Activated CD4-positive, alpha-beta memory T cell treated with anti-CD3 and anti-CD28 coated beads for 36 hours (primary cell): ENCODE measurements at places on chromosomes 3 and 15. TPM values are rescaled to one million over a fixed set of nuclear protein-coding genes. Genes with fewer than 3 reads are reported as not detected.

GRCh38 chr3:123400169-123400568, 48.7 kb downstream of the ADCY5 start:
- no peak overlapping the region for H3K27ac ChIP-seq
- DNase-seq: no peak
- H3K4me1 ChIP-seq: no peaks in the 10 kb centered on the region
- H3K27me3 ChIP-seq: peaks cover 8% of the 10 kb centered on the region

- H3K27ac ChIP-seq: no peak overlapping the region
- H3K36me3 ChIP-seq: no peaks in the 10 kb centered on the region
- DNase-seq: no peak
- peaks cover 10% of the 10 kb centered on the region for H3K27me3 ChIP-seq
- H3K4me3 ChIP-seq: no peak overlapping the region
- H3K4me1 ChIP-seq: no peaks in the 10 kb centered on the region
Measured at GRCh38 chr3:11932636-11933035, 71.6 kb upstream of the SYN2 start.

DNA sequence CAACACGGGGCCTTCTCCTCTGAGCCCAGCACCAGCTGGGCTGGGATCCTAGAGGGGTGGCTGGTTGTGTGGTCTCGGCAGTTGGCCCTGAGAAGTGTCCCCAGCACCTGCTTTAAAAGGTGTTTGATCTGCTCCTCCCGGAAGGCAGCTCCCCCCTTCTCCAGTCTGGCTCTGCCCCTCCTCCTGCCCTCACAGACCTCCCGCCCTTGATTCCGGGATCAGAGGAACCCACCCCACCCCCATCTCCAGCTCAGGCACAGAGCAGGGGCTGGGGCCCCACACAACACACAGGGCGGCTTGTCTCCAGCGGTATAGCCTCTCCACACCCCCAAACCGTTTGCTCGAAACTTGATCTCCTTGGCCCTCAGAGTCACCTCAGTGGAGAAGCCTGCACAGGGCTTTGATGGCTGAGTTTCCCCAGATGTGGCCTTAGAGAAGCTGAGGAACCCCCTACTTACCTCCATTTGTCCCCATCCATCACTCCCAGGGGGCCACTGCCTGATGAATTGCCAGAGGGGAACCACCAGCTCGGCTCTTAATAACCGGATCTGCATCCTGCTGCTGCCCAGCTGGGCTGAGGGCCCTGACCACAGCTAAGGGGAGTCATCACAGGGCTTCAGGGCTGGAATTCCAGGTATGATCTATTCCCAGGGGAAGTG, 6.4 kb upstream of the STRA6 start:
- H3K4me1 ChIP-seq: no peaks in the 10 kb centered on the region
- H3K27ac ChIP-seq: no peak overlapping the region
- peaks cover 6% of the 10 kb centered on the region for H3K27me3 ChIP-seq

DNA sequence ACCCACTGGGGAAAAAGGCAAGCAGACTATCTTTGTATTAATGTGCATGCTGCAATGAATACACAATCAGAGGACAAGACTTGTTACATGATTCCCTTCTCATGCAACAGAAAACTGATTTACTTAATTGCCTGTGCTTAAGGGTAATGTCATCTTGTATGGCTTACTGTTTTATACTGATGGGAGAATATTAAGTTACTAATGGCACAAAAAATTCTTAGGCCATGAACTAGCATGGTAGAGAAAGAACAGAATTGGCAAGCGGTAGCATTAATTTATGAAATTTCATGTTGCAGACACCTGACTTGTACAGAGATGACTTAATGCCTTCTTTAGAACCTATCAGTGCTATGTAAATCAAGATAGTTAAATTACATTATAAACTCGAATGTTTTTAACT, 282.3 kb downstream of the CNTN3 start:
- no peak overlapping the region for H3K27ac ChIP-seq
- H3K4me3 ChIP-seq: no peak overlapping the region
- no peaks in the 10 kb centered on the region for H3K36me3 ChIP-seq
- no peaks in the 10 kb centered on the region for H3K27me3 ChIP-seq
- H3K4me1 ChIP-seq: no peaks in the 10 kb centered on the region

DNA sequence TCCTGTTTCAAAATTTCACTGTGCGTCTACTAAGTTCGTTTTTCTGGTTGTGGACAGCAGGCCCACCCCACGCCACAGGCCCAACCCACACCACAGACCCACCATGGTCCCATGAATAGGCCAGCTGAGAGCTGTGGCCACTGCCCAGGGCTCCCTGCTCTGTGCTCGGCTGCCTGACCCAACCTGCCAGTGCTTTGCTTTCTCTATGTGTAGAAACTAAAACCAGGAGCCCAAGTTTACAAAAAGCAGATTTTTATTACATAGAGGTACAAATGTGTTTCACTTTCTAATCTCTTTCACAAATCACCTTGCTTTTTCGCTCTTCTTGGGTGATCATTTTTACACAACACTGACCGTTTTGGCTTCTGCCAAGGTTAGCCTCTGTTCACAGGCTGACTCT, 69.1 kb downstream of the HERC2 start:
- no peak overlapping the region for H3K4me3 ChIP-seq
- no peaks in the 10 kb centered on the region for H3K4me1 ChIP-seq
- DNase-seq: no peak
- H3K27me3 ChIP-seq: no peaks in the 10 kb centered on the region
- peaks cover 45% of the 10 kb centered on the region for H3K36me3 ChIP-seq

- no peak overlapping the region for H3K4me3 ChIP-seq
- no peak overlapping the region for H3K27ac ChIP-seq
- DNase-seq: no peak
Measured at GRCh38 chr3:24020036-24020691, 75.1 kb downstream of the NR1D2 start.

DNA sequence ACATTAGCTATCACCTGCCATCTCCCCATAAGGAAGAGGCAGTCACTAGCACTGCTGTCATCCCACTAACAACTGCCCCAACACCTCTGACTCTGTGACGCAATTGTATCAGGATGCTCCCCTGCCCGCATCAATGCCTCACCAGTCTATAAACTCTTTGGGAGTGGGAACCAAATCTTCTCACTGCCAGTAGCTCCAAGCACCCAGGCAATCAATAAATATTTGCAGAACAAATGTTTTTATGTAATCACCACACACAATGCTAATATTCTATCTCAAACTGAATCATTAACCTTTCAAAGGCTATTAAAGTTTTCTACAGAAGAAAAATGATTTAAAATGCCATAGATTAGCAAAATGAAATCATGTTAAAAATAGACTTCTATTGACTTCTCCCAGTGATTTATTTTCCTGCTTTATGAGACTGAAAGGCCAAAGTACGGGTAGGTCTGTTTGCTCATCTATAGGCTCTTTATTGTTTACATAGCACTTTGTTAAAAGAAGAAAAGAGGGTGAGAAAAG, 131.3 kb downstream of the PLD1 start:
- no peak overlapping the region for H3K4me3 ChIP-seq
- no peak for DNase-seq

DNA sequence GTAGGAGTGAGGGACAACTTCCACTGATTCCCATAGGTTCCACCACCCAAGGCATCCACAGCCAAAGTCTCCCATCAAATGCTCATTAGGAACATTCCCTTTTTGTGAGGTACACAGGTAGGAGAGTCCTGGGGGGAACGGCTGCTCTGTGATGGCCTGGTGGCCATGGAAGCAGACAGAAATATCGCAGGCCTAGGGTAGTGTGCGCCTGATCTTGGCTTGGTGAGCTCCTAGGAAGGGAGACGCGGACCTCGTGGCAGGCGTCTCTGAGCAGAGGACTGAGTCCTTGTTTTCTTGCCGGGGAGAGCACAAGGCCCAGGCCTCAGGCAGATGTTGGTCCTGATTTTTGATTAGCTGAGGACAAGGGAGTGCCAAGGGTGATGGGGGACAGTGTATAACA, 99.5 kb downstream of the SNRPN start:
- H3K4me1 ChIP-seq: no peaks in the 10 kb centered on the region
- H3K4me3 ChIP-seq: no peak overlapping the region

DNA sequence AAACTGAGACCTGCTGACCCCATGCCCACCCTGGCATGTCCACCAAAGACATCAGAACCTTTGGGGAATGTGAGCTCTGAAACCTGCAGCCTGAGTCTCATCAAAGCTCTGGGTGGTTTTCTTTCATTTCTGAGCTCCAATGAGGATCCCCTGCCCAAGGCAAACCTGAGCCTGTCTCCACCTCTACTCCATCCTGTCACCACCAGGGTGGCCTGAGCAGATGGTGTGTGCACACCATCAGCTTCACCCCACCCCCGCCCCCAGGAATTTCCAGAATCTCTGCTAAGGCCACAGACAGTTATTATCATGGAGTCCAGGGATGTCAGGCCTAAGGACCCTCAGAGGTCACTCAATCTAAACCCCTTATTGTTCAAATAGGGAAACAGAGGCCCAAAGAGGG, 1.3 kb downstream of the XIRP1 start:
- no peaks in the 10 kb centered on the region for H3K36me3 ChIP-seq
- peak overlapping the region; percentile 23 for H3K27ac ChIP-seq

- no peak for DNase-seq
- H3K4me1 ChIP-seq: no peaks in the 10 kb centered on the region
- H3K36me3 ChIP-seq: no peaks in the 10 kb centered on the region
- no peaks in the 10 kb centered on the region for H3K27me3 ChIP-seq
- no peak overlapping the region for H3K4me3 ChIP-seq
- no peak overlapping the region for H3K27ac ChIP-seq
Measured at GRCh38 chr3:105958237-105959000, 89.6 kb upstream of the CBLB start.

GRCh38 chr3:195849322-195850074, 37.8 kb upstream of the MUC4 start:
- H3K36me3 ChIP-seq: no peaks in the 10 kb centered on the region
- H3K4me3 ChIP-seq: no peak overlapping the region
- H3K4me1 ChIP-seq: peaks cover 4% of the 10 kb centered on the region

DNA sequence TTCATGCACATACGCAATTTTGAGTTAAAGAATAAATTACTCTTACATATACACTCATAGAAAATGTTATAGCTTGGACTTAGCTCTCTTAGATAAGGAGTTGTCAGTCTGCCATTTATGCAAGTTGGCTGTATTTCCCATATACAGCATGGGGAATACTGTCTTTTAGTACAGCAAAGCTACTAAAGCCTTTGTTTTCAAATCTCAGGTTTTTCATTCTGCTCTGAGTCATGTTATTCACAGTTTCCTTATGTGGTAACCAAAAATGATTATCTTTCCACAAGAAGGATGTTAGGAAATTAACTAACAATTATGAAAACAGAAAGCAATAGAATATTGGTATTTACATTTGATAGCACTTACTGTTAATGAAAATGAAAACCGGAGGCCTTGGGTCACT, 4.3 kb upstream of the TIPARP start:
- H3K4me1 ChIP-seq: peaks cover 43% of the 10 kb centered on the region
- no peak overlapping the region for H3K27ac ChIP-seq
- no peaks in the 10 kb centered on the region for H3K27me3 ChIP-seq
- DNase-seq: no peak

- no peak overlapping the region for H3K4me3 ChIP-seq
- no peak overlapping the region for H3K27ac ChIP-seq
- no peaks in the 10 kb centered on the region for H3K4me1 ChIP-seq
- peaks cover 1% of the 10 kb centered on the region for H3K27me3 ChIP-seq
Measured at GRCh38 chr15:66882251-66883020, 180.4 kb downstream of the SMAD6 start.

DNA sequence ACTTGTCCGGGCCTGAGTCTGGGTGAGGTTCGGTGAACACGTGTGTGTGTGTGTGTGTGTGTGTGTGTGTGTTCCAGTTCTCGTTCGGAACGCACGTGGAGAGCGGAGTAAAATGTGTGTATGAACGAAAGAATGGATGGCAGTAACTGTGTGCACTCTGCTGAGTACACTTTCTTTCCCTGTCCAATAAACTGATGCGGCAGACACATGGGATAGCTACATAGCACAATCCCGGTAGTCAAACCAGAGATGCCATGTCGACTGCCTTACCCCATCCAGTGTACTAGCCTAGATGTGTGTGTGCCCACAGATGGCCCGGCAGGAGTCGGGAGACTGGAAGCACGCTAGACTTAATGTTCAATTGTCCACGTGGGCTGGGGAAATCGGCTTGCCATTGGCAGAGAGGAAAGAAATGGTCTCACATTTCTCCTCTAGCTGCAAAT, 507 bp upstream of the GOLIM4 start:
- H3K4me1 ChIP-seq: peaks cover 10% of the 10 kb centered on the region
- DNase-seq: no peak
- H3K36me3 ChIP-seq: no peaks in the 10 kb centered on the region

DNA sequence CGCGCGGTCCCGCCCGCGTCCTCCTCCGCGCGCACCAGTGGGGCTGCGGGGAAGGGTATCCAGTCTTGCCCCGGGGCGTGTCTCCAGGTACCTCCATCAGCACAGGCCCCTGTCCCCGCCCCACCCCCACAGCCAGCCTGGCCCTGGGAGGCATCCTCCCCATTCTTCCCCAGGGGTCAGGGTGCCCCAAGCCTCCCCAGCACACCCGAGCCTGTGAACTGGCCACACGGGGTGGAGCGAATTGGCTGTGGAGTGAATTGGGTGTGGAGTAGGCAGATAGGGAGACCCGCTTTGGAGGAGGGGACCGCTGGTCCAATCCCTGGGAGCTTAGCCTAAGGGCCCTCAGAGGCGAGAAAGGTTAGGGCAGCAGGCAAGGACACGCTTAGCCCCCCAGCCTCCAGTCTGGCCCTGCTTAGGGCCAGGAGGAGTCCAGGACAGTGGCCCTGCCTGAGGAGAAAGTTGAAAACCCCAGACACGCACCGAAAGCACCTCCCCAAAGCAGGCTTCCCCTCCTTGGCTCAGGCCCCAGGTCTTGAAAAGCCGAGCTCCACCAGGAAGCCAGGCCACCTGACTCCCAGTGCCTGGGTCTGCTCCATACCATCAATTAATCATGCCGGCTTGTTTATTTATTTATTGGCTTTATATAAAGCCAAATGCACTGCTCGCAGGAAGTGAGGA, 107.7 kb upstream of the SLC6A11 start:
- DNase-seq: no peak
- H3K4me3 ChIP-seq: no peak overlapping the region
- H3K27ac ChIP-seq: no peak overlapping the region

- H3K36me3 ChIP-seq: no peaks in the 10 kb centered on the region
- H3K27ac ChIP-seq: no peak overlapping the region
- H3K4me1 ChIP-seq: peaks cover 5% of the 10 kb centered on the region
- no peaks in the 10 kb centered on the region for H3K27me3 ChIP-seq
Measured at GRCh38 chr3:144109944-144110343, 138.3 kb downstream of the DIPK2A start.

The MASP1 gene
- not detected for total RNA-seq

The CCDC13 gene
- total RNA-seq: not detected

The CLDN18 gene
- total RNA-seq: not detected

The SSR3 gene
- total RNA-seq: 170 TPM

The IQCH gene
- total RNA-seq: 2.8 TPM

The SCN11A gene
- total RNA-seq: 0.02 TPM
